ENCODE measurements at places on chromosomes 5 and 9. TPM values are rescaled to one million over a fixed set of nuclear protein-coding genes. Genes with fewer than 3 reads are reported as not detected.

DNA sequence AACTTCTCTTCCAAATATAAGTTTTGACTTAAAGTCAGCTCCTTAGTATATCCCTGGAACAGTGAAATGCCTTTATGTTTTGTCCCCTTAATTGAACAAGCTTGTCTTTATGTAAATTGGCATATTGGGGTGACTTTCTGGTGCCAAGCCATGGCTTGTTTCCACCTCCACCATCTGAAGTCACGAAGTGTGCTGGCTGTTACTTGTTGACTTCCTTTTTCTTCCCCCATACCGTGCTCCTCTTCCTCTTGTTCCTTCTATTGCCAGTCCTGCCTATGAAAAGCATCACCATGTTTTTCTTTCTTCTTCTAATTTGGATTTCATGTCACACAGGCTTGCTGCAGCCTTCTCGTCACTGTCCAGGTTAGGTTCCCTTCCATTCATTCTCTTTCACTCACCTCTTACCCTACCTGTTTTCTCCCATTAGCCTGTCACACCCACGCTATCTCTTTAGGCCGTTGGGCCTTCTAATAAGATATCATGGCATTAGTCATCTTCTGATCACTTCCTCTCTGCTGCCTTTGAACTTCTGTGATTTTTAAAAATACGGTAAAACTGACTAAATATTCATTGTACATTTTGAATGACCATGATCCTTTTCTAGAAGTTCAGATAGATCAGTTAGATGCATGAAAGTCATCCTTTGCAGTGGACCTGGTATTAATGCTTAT, 48.1 kb downstream of the IQGAP2 start:
- DNase-seq, result no peak

DNA sequence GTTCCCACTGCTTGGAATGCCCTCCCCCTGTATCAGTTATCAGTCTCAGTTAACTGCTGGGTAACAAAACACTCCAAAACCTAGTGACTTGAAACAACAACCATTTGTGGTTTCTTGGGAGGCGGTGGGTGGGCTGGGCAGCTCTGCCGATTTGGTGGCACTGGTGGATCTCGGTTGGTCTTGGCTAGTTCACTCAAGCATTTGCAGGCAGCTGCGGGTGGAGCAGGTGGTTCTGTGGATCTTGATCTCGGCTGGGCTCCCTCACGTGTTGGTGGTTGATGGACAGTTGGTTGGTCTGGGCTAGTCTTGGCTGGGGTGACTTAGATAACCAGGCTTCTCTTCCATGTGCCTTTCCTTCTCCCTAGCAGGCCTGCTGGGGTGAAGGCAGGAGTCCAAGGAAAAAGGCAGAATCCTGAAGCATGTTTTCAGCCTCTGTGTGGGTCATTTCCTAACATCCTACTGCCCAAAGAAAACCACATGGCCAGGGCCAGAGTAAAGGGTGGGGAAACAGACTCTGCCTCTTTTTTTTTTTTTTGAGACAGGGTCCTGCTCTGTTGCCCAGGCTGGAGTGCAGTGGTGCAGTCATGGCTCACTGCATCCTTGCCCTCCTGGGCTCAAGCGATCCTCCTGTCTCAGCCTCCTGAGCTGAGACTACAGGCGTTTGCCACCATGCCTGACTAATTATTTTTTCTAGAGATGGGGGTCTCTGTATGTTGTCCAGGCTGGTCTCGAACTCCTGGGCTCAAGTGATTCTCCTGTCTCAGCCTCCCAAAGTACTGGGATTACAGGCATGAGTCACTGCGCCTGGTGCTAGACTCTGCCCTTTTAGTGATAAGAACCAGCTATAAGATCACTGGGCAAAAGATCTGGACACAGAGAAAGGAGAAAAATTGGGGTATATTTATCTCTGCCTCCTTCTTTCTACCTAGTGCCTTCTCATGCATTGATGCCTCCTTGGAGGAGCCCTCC, 183.7 kb downstream of the RGS3 start:
- DNase-seq, result no peak

DNA sequence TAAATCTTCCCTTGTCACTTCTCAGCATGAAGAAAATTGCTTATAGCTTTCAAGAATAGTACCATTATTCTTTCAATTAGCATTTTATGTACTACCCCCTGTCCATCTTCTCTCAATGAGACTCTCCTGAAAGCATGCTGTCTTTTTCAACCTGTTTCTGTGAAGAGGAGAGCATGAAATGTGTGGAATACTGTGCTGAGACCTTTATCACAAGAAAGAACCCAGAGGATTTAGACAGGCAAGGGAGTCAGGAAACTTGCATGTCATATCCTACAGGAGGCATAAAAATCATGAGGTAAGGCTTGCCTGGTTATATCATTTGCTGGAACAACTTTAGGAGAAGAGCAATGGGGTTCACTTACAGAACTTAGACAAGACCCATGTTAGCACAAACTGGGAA, 56.7 kb upstream of the LPAR1 start:
- no peak for DNase-seq

GRCh38 chr9:2787065-2787464, 56.8 kb downstream of the PUM3 start:
- no peak for DNase-seq

DNA sequence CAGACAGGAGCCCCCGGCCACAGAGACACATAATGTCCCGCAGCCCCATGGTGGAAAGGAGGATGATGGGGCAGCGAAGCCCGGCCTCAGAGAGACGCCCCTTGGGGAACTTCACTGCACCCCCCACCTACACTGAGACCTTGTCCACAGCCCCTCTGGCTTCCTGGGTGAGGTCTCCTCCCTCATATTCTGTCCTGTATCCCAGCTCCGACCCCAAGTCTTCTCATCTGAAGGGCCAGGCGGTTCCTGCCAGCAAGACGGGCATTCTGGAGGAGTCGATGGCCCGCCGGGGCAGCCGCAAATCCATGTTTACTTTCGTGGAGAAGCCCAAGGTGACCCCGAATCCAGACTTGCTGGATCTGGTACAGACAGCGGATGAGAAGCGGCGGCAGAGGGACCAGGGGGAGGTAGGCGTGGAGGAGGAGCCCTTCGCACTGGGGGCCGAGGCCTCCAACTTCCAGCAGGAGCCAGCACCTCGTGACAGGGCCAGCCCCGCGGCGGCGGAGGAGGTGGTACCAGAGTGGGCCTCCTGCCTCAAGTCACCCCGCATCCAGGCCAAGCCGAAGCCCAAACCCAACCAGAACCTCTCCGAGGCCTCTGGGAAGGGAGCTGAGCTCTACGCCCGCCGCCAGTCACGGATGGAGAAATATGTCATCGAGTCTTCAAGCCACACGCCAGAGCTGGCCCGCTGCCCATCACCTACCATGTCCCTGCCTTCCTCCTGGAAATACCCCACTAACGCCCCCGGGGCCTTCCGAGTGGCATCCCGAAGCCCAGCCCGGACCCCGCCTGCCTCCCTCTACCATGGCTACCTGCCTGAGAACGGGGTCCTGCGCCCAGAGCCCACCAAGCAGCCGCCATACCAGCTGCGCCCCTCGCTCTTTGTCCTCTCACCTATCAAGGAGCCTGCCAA, 8.9 kb downstream of the SYNPO start:
- no peak for DNase-seq

DNA sequence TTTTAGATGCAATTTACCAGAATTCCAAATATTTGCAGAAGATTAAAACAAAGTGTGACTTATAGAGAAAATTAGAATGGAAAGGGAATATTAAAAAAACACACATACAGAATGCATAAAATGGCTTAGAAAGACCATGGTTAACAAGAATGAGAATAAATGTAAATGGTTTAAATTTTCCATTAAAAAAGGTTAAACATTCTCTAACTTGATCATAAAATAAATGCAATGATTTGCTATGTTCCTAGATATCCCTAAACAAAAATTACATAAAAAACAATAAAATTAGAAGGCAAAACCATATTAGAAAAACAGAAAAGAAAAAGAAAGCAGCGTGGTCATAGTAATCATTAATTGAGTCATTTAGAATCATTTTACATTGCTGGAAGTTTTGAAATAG, 152.5 kb downstream of the TMEM38B start:
- no peak for DNase-seq

IQGAP2 gene
- total RNA-seq, result 17.6 TPM

NKD2 gene
- total RNA-seq, result 1.5 TPM

CEL gene
- total RNA-seq, result 5.3 TPM

- DNase-seq, result no peak
Observed at GRCh38 chr5:34941936-34942335, 12.6 kb downstream of the DNAJC21 start.

FABP6 gene
- total RNA-seq, result not detected

DNA sequence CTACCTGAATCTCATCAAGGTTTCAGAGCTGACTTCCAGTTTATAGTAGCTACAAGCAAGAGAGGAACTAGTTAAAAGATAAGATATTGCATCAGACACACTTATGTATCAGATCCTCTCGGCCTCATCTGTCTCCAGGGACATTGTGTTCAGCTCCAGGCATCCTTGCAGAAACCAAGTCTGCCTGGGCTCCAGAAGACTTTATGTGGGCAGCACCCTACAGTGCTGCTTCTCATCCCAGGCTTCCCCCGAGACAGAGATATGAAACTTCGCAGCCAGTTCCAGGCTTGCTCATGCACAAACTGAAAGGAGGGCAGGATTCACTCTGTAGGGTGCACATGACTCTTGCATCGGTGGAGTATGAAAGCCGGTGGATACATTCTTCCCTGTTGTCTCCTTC, 33.9 kb upstream of the FOXB2 start:
- DNase-seq, result no peak

- no peak for DNase-seq
Observed at GRCh38 chr5:180592176-180592575, 877 bp upstream of the SCGB3A1 start.

DNA sequence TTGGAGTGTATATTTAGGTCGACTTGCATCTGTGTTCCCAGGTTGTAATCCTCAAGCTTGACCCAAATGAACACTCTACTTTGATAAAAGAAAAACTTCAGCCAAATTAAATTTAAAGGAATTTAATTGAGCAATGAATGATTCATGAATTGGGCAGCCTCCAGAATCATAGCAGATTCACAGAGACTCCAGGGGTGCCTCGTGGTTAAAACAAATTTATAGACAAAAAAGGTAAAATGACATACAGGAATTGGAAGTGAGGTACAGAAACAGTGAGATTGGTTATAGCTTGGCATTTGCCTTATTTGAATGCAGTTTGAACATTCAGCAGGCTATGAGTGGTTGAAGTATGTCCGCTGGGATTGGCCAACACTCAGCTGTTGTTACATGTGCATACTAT, 21.6 kb upstream of the SPATA31D4 start:
- DNase-seq, result no peak

GRCh38 chr5:17228821-17229291, 11.4 kb downstream of the BASP1 start:
- no peak for DNase-seq

GHR gene
- total RNA-seq, result 12.8 TPM

DNA sequence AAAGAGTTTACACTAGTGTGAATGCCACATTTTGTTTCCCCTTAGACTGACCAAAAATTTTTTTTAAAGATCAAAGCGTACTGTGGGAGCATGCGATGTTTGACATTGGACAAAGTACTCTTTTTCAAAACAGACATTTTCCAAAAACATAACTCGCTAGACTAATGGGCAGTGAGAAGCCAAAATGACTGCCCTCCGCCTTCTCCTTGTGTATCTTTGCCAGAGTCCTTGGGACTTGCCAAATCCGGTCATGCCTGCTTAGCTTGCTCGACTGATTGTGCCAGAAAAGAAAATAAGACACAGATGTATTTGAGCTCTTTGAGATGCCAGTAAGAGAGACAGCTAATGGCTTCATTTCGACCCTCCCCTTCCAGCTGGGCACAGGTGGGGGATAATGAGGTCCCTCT, 157.5 kb downstream of the MAPKAP1 start:
- no peak for DNase-seq

DNA sequence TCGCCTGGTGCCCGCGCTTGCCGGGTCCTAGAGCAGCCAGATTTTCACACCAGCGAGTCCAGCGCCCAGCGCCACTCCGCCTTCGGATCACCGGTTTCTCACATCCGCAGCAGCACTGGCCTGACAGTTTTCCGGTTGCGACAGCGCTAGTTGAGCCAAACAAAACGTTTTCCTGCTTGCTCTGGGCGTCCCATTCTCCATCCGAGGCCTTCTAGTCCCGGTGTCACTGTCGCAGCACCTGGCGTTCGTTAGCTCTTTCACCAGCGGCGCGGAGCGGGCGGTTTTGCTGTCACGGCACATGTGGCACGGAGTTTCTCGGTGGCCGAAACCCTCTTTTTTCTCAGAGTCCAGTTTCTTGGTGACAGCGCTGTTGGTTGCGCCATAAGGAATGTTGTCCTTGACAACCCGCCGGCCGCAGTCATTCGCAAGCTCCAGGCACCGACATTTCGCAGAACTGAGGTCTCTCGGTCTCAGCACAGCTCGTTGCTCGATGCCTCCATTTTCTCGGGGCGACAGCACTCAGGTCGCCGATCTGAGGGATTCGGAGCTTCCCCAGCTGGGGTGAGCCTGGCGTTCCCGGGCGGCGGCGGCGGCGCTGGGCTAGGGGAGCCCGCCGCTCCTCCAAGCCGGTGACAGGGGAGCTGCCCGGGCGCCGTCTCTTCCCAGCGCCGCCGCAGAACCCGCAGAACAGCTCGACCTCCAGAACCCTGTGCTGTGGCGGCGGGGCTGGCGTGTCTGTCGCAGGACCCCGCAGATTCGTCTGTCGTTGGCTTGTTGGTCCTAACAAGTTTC, 47.8 kb downstream of the ANXA2R start:
- DNase-seq, result no peak

- DNase-seq, result no peak
Observed at GRCh38 chr5:176774216-176775171, 35.9 kb upstream of the UNC5A start.

PHF24 gene
- 0.27 TPM for total RNA-seq

DNA sequence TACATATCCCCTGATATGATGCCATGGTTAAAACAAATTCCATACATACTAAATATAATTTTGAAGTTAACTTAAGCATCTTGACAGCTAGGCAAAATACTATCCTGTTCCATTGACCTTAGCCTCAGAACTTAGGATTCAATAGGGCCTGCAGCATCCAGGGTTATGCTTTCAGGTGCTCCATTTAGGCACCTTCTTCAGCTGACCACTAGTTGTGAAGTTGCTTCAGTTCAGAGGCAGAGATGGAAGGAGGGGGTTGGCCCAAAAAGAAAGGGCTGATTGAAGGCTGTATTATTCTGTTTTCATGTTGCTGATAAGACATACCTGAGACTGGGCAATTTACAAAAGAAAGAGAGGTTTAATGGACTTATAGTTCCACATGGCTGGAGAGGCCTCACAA, 7.0 kb upstream of the NREP start:
- DNase-seq, result no peak
